Mesothelial cell of epicardium (in vitro differentiated cells): ENCODE measurements at places on chromosomes 1 and 21.

DNA sequence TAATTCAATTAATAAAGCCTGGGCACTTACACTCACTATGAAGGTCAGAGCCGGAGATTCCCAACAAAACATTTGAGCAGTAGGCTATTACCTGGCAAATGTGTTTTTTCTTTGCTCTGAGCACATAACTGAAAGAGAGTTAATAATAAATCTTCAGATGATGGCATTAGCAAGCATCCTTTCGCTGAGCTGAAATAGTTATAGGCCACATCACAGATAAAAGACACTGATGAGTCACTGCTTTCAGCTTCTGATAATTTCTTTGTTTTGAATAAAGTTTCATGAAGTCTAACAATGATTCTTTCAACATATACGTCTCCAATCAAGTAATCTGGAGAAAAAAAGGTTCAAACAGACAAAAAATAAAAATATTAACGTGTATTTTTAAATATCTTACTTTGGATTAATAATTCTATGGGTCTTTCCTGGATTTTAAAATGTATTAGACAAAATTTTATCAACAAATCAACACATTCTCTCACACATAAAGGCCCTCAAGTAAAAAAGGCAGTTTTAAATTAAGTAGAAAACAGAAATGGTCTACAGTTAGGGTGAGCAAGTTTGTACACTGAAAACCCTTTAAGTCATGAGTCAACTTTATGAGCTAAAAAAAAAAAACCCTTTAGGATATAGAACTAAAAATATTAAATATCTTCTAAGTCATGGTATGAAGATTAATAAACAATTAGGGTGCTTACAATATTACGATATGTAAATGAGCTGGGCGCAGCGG lies 33.1 kb downstream of the LTN1 start:
- DNase-seq = no peak

DNA sequence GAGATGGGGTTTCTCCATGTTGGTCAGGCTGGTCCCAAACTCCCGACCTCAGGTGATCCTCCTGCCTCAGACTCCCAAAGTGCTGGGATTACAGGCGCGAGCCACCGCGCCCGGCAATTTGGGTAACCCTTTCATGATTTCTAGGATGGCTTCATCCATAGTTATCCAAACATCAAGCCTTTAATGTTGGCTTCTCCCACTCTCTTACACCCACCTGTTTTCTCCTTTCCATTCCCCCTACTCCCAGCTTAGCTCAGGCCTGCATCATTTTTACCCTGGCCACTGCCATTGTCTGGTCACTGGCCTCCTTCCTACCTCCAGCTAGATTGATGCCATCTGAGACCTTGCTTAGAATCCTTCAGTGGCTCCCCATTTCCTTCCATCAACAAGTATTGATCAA lies 2.0 kb upstream of the SOX13 start:
- DNase-seq = no peak

GRCh38 chr1:57770772-57771171 lies 346.9 kb upstream of the DAB1 start:
- no peak for DNase-seq

DNA sequence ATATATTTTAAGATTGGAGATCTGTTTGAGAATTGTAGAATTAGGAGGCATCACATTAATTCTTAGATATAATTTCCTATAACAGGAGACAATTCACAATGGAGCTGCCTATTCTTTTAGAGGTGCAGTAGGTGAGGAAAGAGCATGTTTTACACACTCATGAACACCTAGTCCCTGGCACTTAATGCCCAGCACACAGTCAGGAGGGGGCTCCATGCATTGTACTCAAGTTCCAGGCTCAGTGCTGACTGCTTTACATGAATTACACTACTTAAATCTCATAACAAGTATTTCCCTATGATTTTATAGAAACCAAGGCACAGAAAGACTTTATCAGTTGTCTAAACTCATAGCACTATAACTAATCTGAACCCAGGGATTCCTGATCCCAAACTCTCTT lies 360 bp upstream of the GBP3 start:
- no peak for DNase-seq
